ENCODE measurements at places on chromosomes 7 and 10. TPM values are rescaled to one million over a fixed set of nuclear protein-coding genes. Genes with fewer than 3 reads are reported as not detected.
A peak's percentile ranks its signal among the peaks of the same experiment; 100 is the strongest.

Gene EEF1AKMT2
- total RNA-seq: 15.4 TPM

Gene PON3
- not detected for total RNA-seq

DNA sequence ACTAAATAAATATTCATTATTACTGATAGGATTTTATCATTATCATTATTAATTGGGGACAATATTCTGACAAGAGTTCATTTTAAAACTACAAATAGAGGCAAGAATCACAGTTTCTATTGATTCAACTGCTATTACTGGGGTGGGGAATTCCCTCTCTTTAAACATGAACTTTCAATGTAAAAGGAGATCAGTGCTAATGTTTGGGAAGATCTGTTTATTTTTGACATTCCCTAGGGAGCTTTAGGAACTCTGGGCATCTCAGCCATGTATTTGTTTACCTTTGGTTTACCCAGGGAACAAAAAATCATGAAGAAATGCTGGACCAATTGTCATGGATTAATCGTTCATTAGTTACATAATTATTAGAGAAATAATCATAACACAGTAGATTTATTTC, 443.2 kb upstream of the AKR1E2 start:
- H3K36me3 ChIP-seq: no peaks in the 10 kb centered on the region
- no peaks in the 10 kb centered on the region for H3K27me3 ChIP-seq
- no peak overlapping the region for H3K4me3 ChIP-seq
- no peak overlapping the region for H3K27ac ChIP-seq

Gene AGR2
- total RNA-seq: not detected

- no peaks in the 10 kb centered on the region for H3K36me3 ChIP-seq
- no peak overlapping the region for H3K4me3 ChIP-seq
- no peaks in the 10 kb centered on the region for H3K4me1 ChIP-seq
- no peak for DNase-seq
- no peak overlapping the region for H3K27ac ChIP-seq
These were observed 164.9 kb downstream of the TMEM178B start for GRCh38 chr7:141238596-141239243.

GRCh38 chr10:48572414-48572813, 32.5 kb downstream of the ARHGAP22 start:
- no peak overlapping the region for H3K27ac ChIP-seq
- no peak overlapping the region for H3K4me3 ChIP-seq
- no peaks in the 10 kb centered on the region for H3K27me3 ChIP-seq
- DNase-seq: no peak
- H3K4me1 ChIP-seq: peaks cover 68% of the 10 kb centered on the region

Gene ADAM8
- 116 TPM for total RNA-seq

DNA sequence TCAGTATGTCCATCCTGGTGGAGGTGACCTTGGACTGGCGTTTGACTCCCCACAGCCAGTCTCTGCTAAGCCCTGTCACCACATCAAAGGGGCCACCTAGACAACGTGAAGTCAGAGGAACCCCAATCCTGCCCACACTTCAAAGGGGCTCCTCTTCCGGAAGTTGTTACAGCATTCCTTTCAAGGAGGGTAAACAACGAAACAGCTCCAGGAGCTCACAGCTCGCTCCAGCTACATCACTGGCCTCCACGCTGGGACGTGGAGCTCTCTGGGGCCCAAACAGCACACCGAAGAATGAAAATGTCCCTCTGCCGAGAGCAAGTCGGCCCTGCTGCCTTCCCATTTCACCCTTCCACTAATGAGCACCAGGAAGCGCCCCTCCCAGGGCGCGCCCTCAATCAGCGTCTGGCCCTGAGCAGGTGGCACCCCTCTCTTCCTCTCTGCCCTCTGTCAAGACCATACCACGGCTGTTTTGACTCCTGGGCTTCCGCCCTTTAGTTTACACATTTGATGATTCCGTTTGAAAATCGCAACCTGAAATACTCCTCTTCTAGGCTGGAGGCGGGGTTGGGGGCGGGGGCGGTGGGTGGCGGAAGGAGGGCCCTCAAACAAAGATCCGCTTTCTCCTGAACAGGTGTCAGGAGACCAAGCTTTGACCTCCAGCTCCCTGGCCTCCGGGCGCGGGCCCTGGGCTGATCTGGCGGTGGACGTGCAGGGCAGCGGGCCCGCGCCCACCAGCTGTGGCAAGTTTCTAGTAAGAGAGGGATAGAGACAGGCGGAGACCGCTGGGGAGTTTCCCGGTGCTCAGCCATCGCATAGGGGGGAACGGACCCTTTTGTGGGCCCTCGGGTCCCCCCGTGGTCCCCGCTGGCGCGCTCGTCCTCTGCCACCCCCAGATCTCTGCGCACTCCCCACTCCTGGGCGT, 53.1 kb upstream of the KDM7A start:
- no peaks in the 10 kb centered on the region for H3K36me3 ChIP-seq
- peak; percentile 90 for DNase-seq
- H3K4me3 ChIP-seq: peak overlapping the region; percentile 80
- peaks cover 87% of the 10 kb centered on the region for H3K4me1 ChIP-seq
- peak overlapping the region; percentile 96 for H3K27ac ChIP-seq
- H3K27me3 ChIP-seq: no peaks in the 10 kb centered on the region

- H3K36me3 ChIP-seq: no peaks in the 10 kb centered on the region
- peaks cover 3% of the 10 kb centered on the region for H3K4me1 ChIP-seq
- peak; percentile 71 for DNase-seq
- H3K27ac ChIP-seq: no peak overlapping the region
- peaks cover 9% of the 10 kb centered on the region for H3K27me3 ChIP-seq
These were observed 106.9 kb upstream of the GPR26 start for GRCh38 chr10:123559066-123559822.

DNA sequence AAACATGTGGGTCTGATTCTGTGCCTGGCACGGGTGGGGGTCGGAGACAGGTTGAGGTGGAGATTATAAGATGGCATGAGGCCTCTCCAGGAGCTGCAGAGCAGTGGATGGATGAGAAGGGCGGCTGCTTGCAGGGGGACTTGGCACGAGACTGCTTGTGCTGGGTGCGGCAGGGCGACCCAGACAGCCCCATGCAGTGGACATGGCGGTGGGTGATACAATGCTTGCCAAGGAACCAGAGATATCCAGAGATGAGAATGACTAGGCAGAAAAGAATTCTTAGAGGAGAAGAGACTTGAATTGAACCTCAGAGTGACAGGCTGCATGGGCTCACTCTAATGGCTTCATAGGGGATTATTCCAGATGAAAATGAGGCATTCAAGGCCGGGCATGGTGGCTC, 145.4 kb downstream of the NEURL1 start:
- no peak overlapping the region for H3K4me3 ChIP-seq
- no peak overlapping the region for H3K27ac ChIP-seq
- DNase-seq: no peak

Gene VAX1
- total RNA-seq: not detected
